ENCODE measurements at places on chromosomes 16 and 17.

- no peak for DNase-seq
Measured at GRCh38 chr17:21172846-21173245, 41.1 kb downstream of the TMEM11 start.

- peak; percentile 72 for DNase-seq
Measured at GRCh38 chr17:76246080-76247066, 6.1 kb upstream of the RNF157 start.

- DNase-seq, result no peak
Measured at GRCh38 chr17:38619937-38620550, 14.3 kb upstream of the SRCIN1 start.

GRCh38 chr16:79768276-79768970, 167.9 kb upstream of the MAF start:
- DNase-seq, result no peak

DNA sequence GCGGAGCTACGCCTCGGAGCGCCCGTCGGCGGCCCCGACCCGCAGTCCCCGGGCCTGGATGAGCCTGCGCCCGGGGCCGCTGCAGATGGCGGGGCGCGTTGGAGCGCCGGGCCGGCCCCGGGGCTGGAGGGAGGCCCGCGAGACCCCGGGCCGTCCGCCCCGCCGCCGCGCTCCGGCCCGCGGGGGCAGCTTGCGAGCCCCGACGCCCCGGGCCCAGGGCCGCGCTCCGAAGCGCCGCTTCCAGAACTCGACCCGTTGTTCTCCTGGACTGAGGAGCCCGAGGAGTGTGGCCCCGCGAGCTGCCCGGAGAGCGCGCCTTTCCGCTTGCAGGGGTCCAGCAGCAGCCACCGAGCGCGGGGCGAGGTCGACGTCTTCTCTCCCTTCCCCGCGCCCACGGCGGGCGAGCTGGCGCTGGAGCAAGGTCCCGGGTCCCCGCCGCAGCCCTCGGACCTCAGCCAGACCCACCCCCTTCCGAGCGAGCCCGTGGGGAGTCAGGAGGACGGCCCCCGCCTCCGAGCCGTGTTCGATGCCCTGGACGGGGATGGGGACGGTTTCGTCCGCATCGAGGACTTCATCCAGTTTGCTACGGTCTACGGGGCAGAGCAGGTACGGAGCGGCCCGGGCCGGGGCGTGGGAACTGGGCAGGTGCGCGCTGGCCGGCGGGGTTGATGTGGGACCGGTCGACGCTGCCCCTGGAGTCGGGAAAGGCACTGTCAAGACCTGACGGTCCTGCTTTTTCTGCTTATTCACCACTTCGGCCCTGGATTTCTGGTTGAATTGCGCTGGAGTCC, 861 bp downstream of the RAB11FIP3 start:
- DNase-seq, result no peak

DNA sequence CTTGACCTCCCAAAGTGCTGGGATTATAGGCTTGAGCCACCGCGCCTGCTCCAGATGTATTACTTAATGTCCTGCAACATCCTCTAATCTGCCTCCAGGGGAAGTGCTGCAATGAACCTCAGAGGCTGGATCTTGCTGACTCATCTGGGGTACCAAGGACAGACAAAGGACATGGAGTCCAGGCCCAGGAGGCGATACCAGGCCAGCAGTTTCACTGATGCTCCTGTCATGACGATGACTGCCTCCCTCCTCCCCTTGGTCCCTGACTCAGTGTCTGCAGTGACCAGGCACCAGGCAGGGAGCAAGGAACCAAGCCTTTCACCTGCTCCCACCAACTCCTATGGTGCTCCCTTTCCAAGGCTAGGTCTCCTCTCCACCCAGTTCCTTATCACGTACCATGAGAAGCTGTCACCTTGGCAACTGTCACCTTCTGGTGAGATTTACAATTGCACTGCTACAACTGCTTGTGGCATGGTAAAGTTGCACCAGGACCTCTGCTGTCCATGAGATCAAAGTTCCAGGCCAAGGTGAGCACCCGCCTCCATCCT, 21.6 kb upstream of the PHOSPHO1 start:
- no peak for DNase-seq

DNA sequence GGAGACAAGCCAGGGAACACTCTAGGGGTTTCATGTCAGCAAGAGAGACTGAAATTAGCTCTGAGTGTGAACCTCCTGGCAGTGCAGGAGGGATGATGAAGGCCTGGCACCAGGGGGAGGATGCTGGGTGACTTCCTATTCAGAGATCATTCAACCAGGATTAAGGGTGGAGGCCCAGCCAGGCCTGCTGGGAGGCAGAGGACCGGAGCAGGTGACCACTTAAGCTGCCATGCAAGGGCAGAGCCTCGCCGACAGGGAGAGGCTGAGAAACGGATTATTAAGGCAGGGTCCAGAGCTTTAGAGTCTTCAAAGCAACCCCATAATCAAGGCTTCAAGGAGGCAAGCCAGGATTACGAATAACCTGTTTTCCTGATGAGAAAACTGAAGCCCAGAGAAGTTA, 10.6 kb upstream of the SRCIN1 start:
- no peak for DNase-seq

DNA sequence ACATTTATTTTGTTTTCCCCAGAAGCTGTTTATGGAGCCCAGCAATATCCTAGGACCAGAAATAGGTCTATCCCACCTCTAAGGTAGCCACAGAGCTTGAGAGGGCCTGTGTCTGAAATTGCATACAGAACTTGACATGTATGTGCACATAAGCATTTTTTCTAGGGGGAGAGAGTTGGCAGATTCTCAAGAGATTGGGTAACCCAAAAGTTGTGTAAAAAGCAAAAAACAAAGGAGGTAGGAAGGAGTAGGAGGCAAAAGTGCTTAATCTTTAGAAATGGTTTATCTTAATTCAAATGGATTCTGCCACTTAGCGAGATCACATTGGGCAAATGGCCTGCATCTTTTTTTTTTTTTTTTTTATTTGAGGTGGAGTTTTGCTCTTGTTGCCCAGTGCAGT, 3.5 kb downstream of the PLK1 start:
- DNase-seq, result no peak

DNA sequence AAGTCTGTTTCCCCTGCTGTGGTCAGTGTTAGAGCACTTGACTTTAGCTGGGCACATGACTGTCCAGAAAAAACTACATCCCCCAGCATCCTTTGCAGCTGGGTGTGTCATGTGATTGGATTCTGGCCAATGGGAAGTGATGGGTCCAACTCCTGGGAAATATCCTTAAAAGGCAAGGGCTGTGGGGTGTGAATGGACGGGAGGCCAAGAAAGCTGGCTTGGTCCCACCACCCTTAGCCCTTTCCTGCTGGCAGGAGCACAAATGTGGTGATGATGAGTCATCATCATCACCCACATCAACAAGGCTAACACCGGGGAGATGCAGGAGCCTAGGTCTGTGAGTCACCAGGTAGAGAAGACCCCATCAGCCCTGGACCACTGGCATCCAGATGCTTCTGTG, 341.7 kb downstream of the C16orf95 start:
- no peak for DNase-seq

- DNase-seq, result no peak
Measured at GRCh38 chr17:55683550-55684315, 38.9 kb downstream of the TMEM100 start.

DNA sequence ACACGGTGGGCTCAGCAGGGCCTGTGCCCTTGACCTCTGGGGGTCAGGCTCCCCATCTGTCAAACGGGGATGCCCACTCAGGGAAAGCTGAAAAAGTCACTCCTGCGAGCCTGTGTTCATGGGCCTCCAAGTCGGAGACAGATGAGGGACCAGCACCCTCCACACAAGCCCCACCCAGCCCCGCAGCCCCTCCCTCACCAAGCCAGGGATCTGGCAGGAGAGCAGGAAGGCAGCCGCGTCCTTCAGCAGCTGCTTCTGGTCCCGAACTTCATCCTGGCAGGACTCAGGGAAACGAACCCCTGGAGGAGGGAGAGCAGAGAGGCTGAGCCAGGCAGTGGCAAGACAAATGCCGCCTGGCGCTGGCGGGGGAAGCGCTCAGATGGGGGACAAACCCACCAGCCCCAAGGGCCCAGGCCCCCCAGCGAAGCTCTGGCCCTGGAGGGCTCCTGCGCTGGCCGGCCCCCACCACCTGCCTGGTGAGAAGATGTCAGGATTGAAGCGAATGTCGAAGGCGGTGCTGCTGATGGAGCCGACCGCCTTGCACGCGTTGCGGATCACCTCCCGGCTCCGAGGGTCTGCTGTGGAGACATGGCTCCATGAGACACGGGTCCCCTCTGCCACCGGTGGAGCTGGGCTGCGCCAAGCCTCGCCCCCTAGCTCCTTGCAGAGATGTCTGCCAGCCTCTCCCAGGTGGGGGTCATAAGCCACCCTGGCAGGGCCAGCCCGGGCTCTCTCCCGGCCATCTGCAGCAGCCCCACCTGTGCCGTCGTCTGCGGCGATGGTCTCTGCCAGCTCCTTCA, 15.4 kb downstream of the CLUH start:
- no peak for DNase-seq

DNA sequence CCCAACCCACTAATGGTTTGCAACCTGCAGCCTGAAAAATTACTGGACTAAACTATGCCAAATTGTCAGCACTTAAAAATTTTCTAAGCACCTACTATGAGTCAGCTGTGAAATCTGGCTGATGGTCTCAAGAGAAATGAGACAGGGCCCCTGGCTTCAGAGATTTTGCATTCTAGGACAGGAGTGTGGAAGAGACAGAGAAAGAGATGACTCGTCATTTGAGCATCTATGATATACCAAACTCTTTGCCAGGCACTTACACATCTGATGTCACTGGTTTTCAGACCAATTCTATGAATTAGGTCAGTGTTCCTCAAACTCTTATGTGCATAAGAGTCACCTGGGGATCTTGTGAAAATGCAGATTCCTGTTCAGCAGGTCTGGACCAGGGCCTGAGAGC, 44.4 kb downstream of the CLEC19A start:
- no peak for DNase-seq

DNA sequence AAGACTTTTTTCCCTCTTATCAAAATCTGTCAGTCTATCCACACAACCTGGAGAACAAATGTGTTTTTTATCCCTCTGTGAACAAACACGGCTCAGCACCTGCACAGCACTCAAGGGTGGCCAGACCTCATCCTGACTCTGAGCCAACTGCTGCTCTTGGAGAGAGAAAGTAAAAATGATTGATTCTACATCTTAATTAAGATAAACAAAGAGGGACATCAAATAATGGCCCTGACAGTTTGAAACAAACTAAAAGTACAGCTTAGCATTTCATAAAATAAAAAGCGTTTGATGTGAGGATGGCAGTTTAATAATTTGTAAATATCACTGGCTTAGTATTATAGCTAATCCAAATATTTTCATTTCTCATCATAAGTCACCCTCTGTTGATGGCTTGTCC, 106.2 kb downstream of the SNX11 start:
- DNase-seq, result no peak

DNA sequence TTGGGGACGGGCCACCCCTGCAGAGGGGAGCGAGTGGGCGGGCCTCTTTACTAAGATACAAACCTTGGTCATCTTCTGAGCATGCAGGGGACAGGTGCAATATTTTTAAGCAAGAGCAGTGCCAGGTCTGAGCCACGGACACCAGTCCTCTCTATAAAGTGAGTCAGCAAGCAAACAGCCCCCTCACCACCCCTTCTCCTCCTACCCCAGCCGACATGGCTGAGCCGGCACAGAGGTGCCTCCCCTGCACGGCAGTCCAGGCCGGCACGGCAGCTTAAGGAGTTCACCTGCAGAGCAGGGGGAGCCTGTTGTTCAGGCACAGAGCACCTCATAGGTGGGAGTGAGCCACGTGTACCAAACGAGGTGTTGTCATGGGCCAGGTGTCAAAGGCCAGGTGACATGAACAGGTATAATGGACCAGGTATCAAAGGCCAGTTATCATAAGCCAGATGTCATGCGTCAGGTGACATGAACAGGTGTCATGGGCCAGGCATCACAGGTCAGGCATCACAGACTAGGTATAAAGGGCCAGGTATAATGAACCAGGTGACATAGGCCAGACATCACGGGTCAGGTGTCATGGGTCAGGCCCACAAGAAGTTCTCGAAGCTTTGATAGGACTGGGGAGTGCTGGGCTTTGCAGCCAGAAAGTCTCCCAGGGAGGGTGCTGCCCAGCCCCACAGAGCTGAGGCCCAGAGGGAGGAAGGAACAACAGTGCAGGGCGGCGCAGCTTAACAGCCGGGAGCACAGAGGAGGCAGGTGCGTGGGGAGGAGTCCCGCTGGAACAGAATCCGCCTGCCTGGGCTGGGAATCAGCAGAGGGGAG, 42.6 kb upstream of the ZNF469 start:
- DNase-seq, result no peak

DNA sequence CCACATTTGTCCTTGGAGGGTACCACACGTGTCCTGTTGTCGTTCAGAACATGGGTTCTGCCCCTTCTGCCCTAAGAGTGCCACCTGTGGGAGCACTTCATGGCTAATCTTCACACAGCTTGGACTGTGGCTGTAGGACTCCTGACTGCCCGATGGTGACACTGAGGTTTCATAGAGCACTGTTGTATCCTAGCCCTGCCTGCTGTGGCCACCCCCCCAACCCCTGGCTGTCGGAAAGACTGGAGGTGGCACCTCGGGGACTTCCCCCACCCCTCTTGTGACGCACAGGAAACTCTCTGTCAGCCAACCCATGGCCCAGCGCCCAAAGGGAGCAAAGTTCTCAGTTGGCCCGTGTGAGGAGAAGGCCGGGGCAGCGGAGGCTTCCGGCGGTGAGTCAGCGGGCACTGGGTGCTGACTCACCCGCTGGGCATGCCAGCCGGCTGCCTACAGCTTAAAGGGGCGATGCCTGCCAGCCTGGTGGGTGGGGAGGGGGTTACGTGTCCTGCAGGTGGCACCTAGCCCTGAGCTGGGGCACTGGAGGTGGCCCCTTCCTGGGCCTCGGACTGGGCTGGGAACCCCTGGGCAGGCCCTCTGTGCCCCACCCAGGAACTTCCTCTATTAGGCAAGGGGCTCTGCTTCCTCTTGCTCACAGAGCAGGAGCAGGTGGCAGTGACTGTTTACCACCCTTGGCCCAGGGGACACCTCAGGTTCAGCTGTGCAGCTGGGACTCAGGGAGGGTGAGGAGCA, 3.4 kb downstream of the MAP2K3 start:
- DNase-seq, result peak; percentile 96

DNA sequence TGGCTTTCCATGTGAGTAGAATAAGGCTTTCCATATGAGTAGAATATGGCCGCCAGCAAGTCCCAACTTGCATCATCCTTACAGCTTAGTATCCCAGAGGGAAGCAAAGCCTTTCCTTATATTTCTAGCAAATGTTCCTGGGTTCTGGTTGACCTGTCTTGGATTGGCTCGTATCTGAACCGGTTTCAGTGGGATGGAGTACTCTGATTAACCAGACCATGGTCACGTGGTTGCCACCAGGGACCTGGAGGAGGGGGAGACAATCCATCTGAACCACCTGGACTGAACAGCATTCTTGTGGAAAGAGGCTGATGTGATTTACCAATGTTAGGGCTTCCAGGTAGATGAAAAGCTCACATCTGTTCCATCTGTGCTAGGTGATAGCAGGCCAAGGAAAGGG, 89.0 kb downstream of the SHISA6 start:
- DNase-seq, result no peak

- no peak for DNase-seq
Measured at GRCh38 chr17:5885336-5885735, 184.8 kb upstream of the WSCD1 start.

GRCh38 chr16:1494711-1495110, 1.6 kb downstream of the TELO2 start:
- no peak for DNase-seq
